ENCODE measurements at places on chromosomes 5 and 9. TPM values are rescaled to one million over a fixed set of nuclear protein-coding genes. Genes with fewer than 3 reads are reported as not detected.
A peak's percentile ranks its signal among the peaks of the same experiment; 100 is the strongest.

GRCh38 chr9:8374471-8374870 lies 574.9 kb upstream of the DMAC1 start:
- ATAC-seq: no peak

DNA sequence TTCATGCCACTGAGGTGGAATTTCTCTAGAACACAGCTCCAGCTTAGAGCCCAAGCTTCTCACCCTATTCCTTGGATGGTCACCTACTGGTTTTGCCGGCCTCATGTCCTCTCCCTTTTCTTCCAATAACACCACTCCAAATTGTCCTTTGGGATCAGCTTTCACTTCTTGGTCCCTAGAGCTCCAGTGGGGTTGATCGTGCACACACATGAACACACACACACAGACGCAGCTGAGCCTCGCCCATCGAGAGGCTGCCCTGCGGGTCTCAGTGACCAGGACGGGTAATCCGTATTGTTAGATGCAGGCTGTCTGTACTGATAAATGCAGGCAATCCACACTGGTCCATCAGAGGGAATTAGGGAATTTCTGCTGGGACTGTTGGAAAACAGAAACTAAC lies 6.9 kb downstream of the COL23A1 start:
- ATAC-seq: no peak

DNA sequence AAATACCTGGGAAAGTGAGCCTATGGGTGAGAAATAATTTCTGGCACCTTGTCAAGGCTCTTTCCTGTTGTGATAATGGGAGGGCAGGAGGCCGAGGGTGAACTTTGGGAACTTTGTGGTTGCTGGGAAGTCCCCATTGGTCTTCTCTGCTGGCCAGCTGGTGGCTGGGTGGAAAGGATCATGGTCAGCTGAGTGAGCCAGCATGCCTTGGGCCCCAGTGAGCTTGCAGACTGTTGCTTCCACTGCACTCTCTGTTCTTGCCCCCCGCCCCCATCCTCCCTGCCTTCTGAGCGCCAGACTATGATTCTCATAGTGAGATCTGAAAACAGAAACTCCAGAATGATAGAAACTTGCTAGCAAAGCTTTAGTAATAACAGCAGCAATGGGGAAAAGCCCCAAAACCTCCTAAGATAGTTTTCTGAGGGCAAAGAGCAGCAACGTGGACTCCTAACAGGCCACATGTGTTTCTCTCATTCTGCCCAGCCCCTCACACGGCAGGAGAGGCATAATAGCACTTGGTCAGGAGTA lies 139.2 kb upstream of the SMARCA2 start:
- no peak for ATAC-seq

GRCh38 chr5:112316006-112316405 lies 103.1 kb downstream of the EPB41L4A start:
- ATAC-seq: no peak

GRCh38 chr9:136978073-136978864 lies 965 bp downstream of the PTGDS start:
- ATAC-seq: peak; percentile 37

GRCh38 chr5:76763136-76763535 lies 47.2 kb downstream of the F2R start:
- ATAC-seq: no peak

FOXI1 gene
- not detected for total RNA-seq
